ENCODE measurements at places on chromosomes 3 and 15. TPM values are rescaled to one million over a fixed set of nuclear protein-coding genes. Genes with fewer than 3 reads are reported as not detected.

GRCh38 chr3:152126260-152126659 lies 142.5 kb upstream of the MBNL1 start:
- ATAC-seq = peak; percentile 22

GRCh38 chr3:94460931-94461330 lies 398.1 kb downstream of the NSUN3 start:
- no peak for ATAC-seq

The SCN11A gene
- total RNA-seq = 0.22 TPM

The LSAMP gene
- not detected for total RNA-seq

DNA sequence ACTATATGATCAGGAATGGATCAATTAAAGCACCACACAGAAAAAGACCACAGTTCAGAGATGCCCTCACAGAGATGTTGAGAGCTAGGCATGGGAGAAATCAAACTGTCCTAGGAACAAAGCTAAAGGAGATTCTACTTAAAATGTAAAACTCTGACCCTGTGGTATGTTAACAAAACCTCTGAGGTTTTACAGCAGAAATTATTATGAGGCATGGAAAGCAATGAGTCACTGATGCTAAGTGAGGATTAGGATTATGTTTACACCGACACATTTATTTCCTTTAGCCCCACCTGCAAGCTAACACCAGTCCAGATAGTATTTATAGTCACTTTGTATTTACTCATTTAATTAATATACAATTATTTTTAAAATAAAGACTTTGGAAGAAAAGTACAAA lies 1242.2 kb downstream of the OTOL1 start:
- ATAC-seq = no peak

The DAPK2 gene
- 0.82 TPM for total RNA-seq

The C2CD4A gene
- total RNA-seq = 5.8 TPM

Data from activated T-helper 17 cell treated with anti-CD3 and anti-CD28 coated beads, Interleukin-2, amount 50 U/mL, for 72 hours (primary cell).